ENCODE measurements at places on chromosomes 6 and 20. TPM values are rescaled to one million over a fixed set of nuclear protein-coding genes. Genes with fewer than 3 reads are reported as not detected.

GRCh38 chr20:61185181-61185580, 66.9 kb upstream of the CDH4 start:
- DNase-seq, result no peak
- no peaks in the 10 kb centered on the region for H3K36me3 ChIP-seq
- H3K27ac ChIP-seq, result no peak overlapping the region
- no peaks in the 10 kb centered on the region for H3K4me1 ChIP-seq

- no peak overlapping the region for H3K4me3 ChIP-seq
- no peaks in the 10 kb centered on the region for H3K36me3 ChIP-seq
- no peaks in the 10 kb centered on the region for H3K27me3 ChIP-seq
- H3K27ac ChIP-seq, result no peak overlapping the region
Observed at GRCh38 chr6:47457370-47457769, 20.2 kb upstream of the CD2AP start.

The PGBD1 gene
- 10.1 TPM for total RNA-seq

The VSX1 gene
- total RNA-seq, result not detected

The NRN1 gene
- not detected for total RNA-seq

The E2F1 gene
- 57.9 TPM for total RNA-seq
